ENCODE measurements at places on chromosomes 7 and 10.

GRCh38 chr10:102917314-102917961, 656 bp upstream of the CNNM2 start:
- peak; percentile 75 for DNase-seq

GRCh38 chr7:5139998-5140397, 50.0 kb upstream of the WIPI2 start:
- DNase-seq: no peak

DNA sequence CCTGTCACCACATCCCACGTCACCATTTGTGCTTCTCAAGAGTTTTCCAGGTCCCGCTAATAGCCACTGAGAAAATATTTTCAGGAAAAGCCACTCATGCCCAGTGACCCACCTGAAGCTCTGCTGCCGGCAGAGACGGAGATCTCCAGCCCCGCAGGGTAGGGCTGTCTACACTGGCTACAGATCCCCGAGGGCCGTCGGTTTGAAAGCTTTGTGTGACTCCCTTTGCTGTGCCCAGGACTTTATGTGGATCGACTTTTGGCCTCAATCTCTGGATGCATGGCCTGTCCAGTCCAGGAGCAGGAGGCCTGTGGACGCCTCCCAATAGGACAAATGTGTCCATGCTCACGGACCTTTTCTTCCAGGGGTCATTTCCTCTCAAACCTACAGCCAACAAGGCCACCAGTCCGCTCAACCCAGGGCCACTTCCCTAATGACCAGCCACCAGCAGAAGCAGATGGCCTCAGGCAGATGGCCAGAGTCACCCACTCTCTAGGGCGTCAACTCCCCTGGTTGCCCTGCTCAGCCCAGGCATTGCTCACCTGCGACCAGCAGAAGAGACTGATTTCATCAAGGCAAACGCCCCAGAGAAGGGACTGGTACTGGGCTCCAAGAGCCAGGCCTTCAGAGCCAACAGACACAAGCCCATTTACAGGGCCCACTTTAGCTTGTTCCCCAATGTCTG, 76.4 kb downstream of the OAT start:
- no peak for DNase-seq

DNA sequence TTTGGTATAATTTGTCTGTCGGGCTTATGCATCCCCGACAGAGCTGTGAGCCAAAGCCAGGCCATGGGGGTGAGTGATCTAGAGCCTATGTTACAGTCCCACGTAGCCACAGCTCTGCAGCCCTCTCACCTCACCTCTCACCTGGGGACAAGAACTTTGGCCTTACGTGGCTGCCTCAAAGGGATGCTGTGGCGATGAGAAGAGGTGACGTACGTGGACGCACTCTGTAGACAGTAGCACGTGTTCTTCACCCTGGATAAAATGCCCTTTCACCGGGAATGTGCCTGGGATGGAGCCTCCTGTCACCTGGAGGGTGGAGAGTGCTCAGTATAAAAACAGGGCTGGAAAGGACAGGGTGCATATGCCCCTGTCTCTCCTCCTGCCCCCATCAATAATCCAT, 5.5 kb downstream of the HKDC1 start:
- DNase-seq: no peak

GRCh38 chr10:33095867-33096815, 138.1 kb upstream of the ITGB1 start:
- no peak for DNase-seq

- DNase-seq: no peak
Observed at GRCh38 chr10:2885288-2886278, 181.8 kb upstream of the PFKP start.

GRCh38 chr10:76112826-76113150, 681.4 kb downstream of the LRMDA start:
- no peak for DNase-seq

DNA sequence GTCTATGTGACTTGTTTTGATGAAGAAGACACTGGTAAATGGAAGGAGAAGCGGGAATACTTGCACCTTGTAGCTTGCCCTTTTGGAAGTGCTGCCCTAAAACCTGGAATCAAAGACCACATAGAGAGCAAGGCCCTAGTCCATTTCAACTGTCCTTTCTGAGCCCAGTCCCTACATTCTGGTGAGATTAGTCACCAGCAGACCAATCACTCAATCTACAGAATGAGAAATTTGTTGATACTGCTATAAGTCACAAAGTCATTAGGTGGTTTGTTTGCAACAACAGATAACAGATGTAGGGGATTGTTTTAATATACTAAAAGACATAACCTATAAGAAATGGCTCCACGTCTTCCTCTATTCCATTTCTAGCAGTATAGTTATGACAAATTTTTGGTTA, 33.6 kb downstream of the WASL start:
- DNase-seq: no peak
